NCI-H1048 (cell line): ENCODE measurements at places on chromosomes 5 and 9.

GRCh38 chr9:36928210-36928609 is 105.9 kb downstream of the PAX5 start:
- DNase-seq, result no peak

DNA sequence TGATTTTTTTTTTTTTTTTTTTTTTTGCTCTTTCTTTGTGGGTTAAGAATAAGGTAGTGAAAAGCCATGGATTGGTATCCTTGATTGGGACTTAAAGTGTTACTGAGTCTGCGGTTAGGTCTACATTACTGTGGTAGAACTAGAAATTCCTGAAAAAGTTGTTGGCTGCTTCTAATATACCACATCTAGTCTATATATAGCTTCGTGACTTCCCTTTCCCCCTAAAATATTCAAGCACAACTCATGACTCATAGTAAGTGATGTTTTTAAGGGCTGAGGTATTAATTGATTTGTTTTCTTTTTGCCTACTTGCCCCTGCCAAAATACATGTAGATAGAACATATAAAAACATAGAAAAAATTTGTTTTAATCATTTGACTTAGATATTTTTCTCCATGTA is 247.6 kb downstream of the TMEM232 start:
- no peak for DNase-seq

DNA sequence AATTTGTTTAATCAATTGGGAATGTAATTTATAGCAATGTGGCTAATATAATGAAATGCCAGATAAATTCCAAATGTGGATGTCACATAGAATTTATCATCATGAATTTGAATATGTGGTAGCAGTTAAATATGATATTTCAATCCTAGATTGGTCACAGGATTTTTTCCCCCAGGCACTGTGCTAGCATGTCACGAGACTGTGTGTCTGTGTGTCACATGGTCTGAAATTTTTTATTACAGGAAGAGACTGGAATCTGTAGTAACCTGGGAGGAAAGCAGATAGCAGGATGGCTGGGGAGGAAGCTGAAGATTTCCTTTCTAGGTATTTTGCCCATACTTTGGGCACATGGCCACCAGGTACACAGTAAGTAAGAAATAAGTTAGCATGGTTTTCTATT is 35.4 kb upstream of the MSH3 start:
- DNase-seq, result no peak

DNA sequence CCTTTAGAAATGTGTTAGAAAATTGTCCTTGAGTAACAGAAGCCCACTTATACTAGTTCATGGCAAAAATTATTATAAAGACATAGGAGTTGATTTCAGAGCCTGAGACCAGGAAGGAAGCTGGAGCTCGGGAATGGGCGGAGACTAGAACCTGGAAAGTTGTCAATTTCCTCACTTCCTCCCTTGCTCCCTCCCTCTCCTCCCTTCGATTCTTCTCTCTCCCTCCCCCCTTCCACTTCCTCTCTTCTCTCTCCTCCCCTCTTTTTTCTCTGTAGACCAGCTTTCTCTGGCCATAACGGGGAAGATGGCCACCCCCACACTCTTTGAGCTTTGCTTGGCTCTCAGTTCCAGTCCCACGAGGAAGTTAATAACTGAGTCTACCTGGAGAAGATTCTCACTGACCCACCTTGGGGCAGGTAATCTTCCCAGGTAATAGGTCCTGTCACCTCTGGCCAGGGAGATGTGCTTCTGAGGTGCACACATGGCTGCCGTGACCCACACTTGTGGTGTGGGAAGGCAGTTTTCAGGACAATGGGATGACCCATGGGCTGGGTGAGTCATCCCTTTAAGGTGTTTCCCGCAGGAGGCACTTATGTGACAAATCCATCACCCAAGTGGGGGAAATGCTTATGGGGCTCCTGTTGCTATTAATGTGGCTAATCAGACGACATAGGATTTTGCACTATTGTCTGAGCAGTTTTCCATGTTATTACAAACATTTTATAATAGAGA is 78.7 kb downstream of the HSPA4 start:
- DNase-seq, result no peak

DNA sequence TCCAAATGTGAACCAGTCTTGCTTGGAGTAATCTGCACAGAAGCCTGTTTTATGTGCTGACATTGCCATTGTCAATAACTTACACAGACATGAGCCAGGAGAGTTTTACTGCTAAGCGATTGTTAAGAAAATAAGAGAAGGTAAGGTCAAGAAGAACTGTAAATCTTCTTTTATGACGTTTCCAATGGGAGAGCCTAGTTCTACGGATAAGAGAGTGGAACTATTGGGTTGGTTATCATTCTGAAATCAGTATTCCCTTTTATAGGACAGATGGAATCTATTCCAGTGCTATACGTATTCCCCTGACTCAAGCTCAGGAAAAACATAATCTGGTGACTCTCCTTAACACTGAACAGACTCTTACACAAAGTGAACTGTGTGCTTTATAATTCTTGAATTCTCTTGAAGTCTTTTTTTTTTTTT is 137.9 kb upstream of the OTULINL start:
- DNase-seq, result no peak

DNA sequence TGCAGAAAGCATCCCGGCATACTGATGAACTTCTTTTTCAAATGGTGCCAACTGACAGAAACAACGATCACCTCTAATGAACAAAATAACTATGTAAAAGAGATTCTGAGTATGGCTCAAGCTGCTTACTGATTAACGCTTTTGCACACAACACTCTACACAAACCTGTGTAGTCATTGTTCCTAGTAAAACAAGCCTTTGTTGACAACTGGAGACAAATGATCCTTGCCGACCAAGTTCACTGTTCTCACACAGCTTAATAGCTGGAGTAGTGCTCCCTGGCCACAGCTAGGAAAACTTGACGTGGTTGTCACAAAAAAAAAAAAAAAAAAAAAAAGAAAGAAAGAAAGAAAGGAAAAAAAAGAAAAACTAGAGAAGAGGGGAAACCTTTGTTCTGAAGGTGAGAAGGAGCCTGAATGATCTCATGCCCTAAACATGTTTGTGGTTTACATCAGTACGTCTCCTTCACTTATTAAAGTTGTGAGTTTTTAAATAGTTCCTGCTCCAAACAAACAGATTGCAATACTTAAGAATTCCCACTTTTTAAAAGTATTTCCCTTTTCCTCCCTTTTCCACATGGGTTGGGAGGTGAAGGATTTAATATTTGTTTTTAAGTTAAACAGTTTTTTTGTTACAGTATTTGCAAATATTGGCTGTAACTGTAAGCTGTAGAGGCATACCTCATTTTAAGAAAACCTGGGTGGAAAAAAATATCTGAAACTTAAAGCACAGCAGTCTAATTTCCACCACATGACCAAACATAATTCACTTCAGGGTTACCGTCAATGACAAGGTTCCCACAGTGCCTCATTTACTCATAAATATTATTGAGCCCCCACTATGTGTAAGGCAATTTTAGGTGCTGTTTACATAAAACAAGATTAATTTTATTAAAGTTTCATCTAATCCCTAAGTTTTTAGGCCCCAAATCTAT is 63.7 kb downstream of the GLIS3 start:
- no peak for DNase-seq

DNA sequence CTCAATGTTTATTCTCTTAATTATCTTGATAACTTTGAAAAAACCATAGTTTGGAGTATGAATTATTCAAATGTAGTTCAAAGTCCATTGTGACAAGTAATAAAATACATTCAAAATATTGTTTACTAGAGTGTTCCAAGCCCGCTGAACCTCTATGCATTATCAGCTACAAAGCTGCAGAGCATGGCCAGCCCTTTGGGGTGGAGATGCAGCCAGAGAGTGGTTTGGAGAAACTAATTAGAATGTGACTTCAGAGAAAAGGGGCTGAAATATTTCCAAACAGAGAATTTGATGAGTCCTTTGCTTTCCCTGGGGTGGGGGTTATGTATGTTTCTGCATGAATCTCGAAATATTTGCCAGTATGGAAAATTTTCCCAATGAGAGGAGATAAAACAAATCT is 211.3 kb downstream of the NTRK2 start:
- DNase-seq, result no peak

- DNase-seq, result no peak
Observed at GRCh38 chr5:142925795-142926194, 155.6 kb downstream of the ARHGAP26 start.

DNA sequence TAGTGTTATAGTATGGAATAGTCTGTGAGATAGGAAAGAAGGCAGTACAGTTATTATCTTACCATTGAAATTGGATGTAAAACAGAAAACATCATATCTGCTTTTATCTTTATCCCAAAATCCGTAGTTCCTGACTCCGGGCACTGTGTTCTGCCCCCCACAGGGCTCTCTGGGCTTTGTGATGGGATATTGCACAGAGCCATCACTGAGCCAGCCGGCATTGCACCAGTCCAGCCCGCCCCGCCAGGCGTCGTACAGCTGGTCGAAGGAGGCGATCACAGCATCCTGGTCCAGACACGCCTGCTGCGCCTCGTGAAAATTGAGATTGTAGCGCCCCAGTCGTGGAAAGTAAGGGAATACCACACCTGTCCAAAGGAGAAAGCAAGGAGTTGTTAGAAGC is 76.4 kb downstream of the HAPLN1 start:
- DNase-seq, result no peak

- DNase-seq, result no peak
Observed at GRCh38 chr5:140248414-140248813, 54.5 kb downstream of the PFDN1 start.

DNA sequence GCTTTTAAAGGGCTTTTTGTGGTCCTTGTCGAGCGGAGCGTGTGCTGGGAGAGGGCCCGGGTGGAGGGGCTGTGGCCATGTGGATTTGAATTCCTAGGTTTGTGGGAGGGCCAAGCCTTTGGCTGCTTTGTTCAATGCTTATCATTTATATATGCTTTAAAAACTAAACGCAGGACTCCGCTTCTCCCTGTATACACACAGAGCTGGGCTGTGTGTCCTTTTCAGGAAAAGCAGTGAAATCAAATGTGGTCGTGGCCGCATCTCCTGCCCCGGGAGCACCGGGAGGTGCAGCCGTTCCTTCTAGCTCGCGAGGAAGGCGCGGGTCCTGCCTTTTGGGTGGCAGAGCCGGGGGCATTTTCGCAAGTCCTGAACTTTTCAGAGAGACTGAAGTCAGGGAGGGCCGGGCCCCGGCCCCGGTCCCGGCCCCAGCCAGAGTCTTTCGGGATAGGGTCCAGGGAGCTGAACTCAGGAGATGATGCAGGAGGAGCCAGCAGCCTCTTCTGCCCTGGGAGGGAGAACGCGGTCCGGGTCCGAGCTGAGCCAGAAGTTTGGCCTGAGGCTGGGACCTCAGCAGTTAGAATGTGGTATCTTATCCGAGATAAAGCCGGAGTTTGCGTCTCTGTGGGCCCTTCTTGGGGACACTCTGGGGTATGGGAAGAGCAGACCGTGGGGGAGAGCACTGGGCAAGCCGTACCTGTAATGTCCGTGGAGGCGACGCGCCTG is 158.8 kb downstream of the C9orf152 start:
- DNase-seq, result no peak

DNA sequence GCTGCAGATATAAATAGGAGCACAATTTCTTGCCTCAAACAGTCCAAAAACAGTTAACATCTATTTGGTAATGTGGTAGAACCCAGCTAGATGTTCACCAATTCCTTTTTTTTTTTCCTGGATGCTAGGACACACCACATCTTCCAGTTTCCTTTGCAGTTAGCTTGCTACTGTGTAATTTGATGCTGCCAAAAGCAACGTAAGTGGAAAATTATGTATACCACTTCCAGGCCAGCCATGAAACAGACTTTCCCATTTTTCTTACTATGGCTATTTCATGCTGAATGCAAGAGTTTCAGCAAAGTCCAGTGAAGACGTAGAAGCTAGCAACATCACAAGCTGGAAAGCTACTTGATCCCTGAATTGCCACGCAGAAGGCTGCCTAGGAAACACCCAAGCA is 667.2 kb downstream of the TLE1 start:
- DNase-seq, result no peak

DNA sequence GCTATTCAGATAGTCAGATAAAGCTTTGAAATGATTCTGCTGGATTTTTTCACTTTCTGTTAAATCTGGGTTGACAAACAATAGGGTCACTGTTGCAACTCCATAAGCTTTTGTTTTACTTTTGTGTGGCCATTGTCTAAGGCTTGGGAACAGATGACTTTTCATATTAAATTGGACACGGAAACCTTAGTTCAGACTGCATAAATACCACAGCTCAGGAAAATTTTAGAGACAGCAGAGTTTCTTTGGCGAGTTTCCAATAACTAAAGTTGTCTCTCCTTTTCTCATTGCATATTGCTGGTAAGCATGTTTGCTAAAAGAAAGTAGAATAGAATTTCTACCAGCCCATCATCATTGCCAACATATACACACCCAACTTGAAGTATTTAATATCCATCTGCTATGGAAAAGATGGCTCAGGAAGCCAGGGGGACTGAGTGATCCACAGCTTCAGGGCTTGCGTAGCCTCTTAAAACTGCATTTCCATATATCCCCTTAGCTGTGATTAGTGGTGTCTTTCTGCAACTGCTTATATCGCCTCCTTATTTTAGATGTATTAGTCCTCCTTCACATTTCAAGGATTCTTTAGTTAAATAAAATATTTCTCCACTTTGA is 168.2 kb downstream of the ARHGAP26 start:
- peak; percentile 0 for DNase-seq

GRCh38 chr9:73548201-73548600 is 396.5 kb downstream of the ANXA1 start:
- no peak for DNase-seq

- DNase-seq, result no peak
Observed at GRCh38 chr9:38235244-38235643, 157.3 kb upstream of the ALDH1B1 start.

DNA sequence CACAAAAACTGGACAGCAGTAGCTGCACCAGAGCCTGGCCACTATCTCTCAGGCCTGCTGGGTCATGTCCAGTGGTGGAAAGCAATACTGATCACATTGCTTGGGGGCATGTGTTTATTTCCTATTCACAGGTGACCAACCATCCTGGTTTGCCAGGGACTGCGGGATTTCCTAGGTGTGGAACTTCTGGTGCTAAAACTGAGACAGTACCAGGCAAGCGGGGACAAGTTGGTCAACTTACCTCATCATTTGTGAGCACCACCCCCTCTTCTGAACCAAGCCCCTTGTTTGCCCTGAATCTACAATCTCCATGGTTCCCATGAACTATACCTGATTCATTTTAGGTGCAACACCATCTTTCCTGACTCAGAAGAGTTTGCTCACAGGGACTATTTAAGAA is 81.3 kb downstream of the TNC start:
- no peak for DNase-seq

DNA sequence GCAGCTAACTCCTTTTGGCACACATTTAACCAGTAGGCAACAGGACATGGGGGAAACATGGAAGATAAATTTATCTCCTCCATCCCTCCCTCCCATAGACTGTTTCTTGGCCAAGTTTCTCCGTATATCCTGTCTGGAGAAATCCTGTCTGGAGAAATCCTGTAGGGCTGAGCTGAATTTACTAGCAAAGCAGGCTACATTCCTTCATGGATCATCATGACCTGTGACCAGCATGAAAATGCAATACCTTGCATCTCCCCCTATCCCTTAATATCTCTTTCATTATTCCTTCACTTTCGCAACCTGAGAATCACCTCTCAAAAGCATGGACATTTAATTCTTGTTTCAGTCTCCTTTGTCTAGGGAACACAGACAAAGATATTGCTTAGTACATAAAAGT is 379.1 kb downstream of the PSAT1 start:
- DNase-seq, result no peak

GRCh38 chr5:158423623-158424200 is 564.8 kb upstream of the CLINT1 start:
- DNase-seq, result no peak
